ENCODE measurements at places on chromosomes 6 and 20.

DNA sequence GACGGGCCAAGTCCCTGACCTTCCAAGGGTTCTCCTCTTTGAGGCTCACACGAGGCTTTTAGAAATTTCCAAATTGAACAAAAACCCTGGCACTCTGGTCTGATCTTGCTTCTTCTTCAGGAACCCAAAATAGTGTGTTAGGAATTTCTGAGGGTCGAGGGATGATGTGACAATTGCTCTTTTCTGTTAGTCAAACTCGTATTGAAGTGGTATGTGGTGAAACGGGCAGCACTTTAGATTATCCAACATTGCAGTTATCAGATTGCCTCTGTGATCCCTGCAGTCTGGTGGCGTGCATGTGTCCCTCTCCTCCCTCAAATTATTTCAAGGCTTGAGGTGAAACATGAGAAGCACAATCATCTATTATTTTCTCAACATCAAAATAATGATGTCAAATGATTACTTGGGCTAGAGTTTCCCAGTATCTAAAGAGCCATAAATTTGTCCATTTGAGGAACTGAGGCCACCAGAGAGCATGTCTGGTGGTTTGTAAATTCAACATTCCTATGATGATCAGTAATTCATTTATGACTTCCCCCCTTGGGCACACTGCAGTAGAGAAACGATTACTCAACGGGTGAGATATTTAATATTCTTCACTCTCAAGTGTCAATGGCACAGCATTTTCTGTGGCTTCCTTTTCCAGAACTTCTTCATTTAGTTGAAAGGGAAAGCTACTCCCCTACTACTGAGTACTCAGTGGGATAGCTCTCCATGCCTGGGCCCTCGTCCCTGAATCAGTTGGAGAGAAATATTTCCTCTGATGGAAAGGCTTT is 308.6 kb upstream of the MAP3K7 start:
- no peak for DNase-seq

DNA sequence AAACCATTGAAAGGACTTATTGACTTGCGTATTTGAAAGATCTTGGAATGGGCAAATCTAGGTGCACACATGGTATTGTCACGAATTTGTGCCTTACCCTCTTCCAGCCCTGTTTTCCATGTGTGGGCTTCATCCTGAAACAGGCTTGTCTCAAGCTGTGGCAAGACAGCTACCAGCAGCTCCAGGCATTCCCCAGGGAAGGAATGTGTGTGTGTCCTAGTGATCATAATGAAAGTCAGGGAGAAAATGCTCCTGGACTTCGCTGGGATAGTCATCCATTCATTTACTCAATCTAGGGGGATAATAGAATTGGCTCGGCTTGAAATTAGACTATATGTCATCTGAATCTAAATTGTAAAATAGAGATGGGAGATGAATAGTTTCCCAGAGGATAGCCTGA is 676.2 kb downstream of the CBLN4 start:
- DNase-seq, result no peak

DNA sequence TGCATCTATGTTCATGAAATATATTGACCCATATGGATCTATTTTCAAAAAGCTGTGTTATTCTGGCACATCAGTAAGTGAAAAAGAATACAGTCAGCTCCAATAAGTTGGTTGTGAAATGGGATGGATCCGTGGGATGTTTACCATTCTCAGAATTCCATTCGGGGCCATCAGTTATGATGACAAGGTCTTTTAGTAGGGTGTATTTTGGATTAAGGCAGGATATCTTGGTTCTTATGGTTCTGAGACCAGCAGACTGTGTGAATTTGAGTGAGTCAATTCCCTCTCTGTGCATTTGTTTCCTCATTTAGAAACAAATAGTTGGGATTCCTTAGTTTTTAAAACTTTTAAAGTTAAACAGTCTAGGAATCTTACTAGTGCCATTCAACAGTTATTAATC is 287.4 kb downstream of the CD109 start:
- no peak for DNase-seq

- no peak for DNase-seq
Observed at GRCh38 chr6:7454696-7455358, 65.2 kb downstream of the RIOK1 start.

DNA sequence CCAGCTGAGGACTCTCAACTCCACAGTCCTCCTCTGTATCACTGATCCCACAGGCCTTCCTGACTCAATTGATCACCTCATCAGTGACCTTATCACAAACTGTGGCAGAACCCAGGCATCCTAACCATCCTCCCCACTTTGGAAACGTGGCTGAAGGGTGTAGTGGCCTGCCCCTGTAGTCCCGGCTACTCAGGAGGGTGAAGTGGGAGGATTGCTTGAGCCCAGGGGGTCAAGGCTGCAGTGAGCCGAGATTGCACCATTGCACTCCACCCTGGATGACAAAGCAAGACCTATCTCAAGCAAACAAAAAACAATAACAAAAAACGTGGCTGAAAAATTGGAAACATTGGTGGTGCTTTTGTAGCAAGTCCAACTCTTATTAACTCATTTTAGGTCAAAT is 203.4 kb upstream of the ZNF217 start:
- DNase-seq, result no peak

GRCh38 chr6:90939906-90940305 is 353.0 kb upstream of the MAP3K7 start:
- DNase-seq, result no peak

DNA sequence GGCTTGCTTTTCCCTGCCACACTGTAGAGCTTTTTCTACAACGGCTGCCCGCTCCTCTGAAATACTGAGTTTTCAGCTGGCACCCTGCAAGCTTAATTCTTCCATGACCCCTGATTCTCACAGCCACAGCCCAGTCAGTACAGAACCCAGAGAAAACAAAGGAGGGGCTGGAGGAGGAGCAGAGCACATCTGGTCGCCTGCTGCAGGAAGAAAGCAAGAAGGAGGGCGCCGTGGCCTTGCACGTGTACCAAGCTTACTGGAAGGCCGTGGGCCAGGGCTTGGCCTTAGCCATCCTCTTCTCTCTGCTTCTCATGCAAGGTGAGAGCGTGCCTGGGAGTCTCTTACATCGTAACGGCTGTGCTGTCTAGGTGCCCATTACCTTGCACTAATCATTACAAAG is 11.3 kb downstream of the DLK2 start:
- DNase-seq, result no peak

DNA sequence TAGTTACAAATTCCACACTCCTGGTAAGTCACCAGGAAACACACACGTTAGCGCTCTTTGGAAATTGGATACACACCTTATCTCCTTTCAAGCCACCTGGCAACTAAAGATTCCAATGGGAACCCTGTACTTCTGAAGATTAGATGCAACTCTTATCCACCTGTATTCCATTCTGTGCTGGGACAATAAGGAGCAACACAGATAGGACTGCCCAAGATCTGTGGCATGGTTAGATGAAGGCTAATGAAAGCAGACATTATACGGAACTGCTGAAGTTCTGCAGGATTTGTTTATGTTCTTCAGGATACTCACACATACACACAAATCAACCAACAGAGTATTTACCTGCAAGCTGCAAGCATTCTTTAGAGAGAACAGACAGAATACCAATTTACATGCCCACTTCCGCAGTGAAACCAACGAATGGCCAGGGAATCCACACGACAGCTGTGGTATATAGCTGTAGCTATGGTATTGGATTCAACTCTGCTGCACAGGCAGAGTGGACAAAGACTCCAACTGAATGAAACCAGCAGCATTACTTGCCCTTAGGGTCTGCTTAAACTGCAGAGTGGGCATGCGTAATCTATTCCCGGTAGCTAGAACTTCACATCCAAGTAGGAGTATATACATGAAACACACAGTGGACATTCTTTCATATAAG is 12.0 kb downstream of the NCOA5 start:
- DNase-seq, result no peak

GRCh38 chr6:124493259-124493658 is 469.0 kb upstream of the RNF217 start:
- DNase-seq, result no peak

DNA sequence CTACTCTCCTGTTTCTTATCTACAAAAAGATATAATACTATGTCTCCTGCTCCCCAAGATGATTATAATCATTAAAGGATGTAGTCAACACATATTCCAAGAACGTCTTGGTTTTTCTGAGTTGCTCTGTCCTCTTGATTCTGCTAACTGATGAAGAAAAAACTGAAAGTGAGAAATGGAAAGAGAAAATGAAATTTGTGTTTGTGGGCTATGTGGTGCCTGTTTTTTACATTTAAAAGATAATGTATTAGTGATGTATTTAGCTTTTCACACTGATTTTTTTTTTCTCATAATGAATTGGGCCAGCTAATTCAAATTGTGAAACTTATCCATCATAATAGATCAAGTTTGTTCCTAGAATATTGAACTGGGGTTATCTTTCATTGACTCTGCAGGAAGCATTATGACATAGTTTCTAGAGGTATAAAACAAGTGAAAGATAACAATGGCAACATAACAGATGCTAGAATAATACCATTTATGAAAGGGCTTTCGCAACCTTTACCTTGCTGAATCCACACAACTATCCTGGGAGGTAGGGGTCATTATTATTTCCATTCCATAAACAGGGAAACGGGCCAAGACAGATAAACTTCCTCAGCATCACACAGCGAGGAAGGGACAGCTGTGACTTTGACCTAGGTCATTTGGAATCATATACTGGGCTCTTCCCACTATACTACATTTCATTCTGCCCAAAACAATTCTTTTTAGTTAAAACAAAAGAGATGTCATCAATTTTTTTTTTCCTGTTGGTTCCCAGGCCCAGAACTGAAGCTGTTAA is 336.7 kb downstream of the GJA1 start:
- no peak for DNase-seq

- DNase-seq, result no peak
Observed at GRCh38 chr20:33273117-33273851, 9.7 kb upstream of the BPIFB1 start.

DNA sequence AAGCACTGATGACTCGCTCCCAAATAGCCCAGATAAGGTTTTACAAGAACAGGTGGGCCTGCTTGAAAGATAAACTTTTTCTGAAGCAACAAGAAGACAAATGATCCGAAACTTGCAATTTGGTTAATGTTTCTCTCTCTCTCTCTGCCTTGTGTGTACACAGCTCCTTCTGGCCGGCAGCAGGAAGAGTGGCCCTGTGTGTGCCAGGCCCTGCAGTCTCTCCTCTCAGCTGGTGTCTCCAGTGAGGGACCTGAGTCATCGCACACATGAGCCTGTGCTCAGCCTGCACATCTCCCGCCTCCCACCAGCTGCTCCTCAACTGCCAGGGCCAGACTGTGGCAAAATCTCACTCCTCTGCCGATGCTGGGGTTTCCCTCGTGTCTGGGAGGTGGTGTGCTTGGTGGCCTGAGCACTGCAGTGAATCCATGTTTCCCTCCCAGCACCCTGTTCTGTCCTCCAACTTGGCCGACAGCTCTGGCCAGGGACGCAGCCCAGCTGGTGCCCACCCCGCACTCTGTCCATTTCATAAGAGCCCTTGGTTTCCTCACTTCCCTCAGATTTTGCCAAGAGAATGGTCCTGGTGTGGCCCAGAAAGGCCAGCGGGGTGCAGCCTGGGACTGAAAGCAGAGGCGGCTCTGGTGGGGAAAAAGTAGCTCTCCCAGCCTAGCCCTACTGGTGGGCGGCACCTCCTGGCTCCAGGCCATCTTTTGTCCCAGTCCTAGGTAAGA is 49.4 kb downstream of the ERMARD start:
- peak; percentile 61 for DNase-seq

- DNase-seq, result no peak
Observed at GRCh38 chr6:163262080-163262479, 152.4 kb upstream of the QKI start.

DNA sequence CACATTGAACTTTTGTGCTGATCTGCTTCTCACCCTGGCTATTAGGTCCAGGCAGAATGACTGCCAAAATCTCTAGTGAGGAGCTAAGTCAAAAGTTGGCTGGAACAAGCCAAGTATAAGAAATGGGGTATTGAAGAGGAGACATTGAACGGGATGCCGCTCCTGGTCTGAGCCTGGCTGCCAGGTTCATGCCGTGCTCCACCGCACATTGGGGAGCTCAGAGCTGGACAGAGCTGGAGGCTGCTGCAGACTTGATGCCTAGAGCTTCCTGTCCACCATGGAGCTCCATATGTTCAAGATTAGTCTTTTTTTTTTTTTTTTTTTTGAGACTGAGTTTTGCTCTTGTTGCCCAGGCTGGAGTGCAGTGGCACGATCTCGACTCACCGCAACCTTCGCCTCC is 4.1 kb upstream of the IFT52 start:
- no peak for DNase-seq

DNA sequence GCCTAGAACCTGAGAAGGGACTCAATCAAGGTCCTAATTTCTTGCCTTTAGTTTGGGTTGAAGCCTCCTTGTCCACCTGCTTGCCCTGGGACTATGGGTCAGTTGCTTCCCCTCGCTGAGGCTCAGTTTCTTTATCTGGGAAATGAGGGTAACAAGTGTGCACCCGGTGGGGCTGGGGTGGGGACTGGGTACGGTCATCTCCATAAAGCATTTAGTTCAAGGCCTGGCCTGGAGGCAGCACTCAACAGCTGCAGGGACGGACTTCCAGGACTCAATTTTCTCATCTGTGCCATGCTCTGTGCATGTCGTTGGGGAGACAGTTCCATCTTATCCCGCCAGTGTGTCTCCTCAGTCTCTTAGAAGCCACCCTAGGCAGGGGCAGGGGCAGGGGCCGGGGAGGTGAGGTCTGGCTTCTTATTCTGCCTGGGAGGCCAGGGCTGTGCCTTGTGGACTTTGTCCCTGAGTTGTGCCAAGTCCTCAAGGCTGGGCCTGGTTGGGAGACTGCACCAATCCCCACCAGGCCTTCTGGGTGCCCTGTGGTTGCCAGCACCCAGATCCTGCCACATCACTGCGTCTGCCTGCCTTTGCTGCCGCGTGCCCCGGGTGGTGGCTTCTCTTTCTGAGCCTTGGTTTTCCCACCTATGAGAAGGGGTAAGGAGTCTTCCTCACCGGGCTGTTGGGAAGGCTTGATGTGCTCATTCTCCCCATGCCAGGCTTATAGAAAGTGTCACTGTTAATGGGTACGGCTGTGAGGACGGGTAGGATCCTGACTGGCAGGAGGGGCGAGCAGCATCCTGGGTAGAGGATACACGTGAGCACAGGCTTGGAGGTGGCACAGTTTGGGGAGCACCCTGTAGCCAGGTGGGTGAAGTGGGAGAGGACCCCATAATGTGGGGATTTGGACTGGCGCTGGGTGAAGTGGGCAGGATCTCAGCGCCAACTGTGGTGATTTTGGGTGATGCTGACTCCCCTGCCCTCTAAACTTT is 8.6 kb downstream of the SRC start:
- DNase-seq, result no peak

DNA sequence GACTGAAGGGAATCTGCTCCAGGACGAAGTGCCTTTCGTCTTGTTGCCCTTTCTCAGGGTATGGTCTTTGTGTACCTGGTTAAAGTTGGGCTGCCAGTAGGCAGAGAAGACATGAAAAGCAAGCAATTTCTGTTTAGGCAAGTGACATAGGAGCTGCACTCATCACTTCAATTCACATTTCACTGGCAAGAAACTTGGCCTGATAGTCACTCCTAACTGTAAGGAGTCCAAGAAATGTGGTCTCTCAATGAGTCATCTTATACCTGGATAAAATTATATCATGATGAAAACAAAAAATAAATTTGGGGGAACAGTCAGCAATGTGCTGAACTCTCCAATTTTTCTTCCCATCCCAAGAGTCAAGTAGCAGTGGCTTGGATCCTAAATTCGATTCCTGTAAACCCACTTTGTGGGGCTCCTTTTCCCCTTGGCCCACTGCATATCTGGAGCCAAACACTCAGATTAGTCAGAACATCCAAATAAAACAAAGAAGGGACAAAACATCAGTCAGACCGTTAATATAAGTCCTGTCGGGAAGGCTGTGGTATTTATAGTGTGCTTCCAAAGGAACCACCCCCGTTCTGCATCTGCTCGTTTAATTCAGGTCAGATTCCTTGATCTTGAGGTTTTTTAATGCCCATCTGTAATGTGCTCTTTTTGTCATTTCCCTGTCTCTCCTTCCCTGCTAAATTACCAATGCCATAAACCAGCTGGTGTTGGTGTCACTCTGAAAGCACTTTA is 5.0 kb upstream of the GABRR1 start:
- peak; percentile 31 for DNase-seq
